Neural crest cell (in vitro differentiated cells): ENCODE measurements at places on chromosomes 2 and 18.
A peak's percentile ranks its signal among the peaks of the same experiment; 100 is the strongest.

DNA sequence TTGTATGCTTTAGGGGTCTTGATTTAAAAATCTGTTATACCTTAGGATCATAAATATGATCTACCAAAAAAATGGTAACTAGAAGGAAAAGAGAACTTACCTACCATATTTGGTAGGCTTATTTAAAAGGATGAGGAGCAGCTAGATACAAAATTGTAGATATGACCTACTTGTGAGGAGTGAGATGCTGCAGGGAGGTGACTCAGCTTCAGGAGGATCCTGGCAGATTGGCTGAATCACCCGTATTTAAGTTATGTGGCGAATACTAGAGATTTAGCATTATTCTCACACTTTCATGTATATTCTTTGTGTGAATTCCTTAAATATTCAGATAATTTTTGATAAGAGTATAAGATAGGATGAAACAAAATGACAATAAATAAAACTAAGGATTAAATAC is 657.3 kb upstream of the LINC00305 start:
- H3K27me3 ChIP-seq = no peaks in the 10 kb centered on the region
- no peak overlapping the region for H3K27ac ChIP-seq
- H3K4me1 ChIP-seq = no peaks in the 10 kb centered on the region
- H3K4me3 ChIP-seq = no peak overlapping the region

DNA sequence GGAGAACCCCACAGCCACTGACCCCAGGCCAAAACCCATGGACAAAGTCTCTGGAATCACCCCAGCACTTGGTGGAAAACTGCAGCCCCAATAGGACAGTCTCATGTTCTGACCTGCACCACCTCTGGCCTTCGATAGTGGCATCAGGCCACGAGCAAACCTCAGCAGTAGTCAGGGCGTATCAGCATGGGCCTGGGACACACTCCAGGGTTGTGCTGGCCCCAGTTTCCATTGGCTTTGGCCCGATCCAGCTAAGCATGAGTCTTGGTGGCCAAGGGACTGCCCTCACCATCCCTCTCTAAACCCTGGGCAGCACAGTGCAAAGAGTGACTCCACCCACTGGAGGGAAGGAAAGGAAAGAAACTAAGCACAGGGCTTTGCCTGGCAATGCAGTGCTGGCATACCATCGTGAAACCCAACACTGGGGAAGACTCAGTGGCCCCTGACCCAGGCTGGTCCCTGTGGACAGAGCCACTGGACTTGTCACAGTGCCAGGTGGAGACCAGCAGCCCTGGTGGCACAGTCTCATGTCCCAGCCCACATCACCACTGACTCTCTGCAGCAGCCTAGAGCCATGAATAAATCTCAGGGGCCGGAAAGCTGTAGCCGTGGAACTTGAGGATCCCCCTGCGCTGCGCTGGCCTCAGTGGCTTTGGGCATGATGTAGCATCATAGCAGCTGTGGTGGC is 46.3 kb downstream of the ZNF519 start:
- H3K4me1 ChIP-seq = peaks cover 10% of the 10 kb centered on the region
- H3K27me3 ChIP-seq = no peaks in the 10 kb centered on the region
- no peak overlapping the region for H3K27ac ChIP-seq
- H3K4me3 ChIP-seq = no peak overlapping the region
- H3K36me3 ChIP-seq = peaks cover 2% of the 10 kb centered on the region
- DNase-seq = no peak

GRCh38 chr2:51031021-51031780 is 731 bp downstream of the NRXN1 start:
- H3K4me3 ChIP-seq = peak overlapping the region; percentile 92
- DNase-seq = no peak

DNA sequence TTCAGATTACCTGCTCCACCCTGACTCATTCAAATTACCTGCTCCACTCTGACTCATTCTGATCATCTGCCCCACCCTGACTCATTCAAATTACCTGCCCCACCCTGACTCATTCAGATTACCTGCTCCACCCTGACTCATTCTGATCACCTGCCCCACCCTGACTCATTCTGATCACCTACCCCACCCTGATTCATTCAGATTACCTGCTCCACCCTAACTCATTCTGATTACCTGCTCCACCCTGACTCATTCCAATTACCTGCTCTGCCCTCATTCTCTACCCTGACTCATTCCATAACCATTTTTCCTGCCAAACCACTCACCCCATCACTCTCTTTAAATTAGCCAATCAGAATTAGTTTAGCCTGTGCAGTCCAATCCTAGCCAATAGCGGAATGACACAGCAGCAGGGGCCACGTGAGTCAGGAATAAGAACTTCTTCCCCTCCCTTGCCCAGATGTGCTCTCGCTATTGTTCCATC is 26.2 kb downstream of the CFAP53 start:
- no peak overlapping the region for H3K4me3 ChIP-seq
- H3K27me3 ChIP-seq = no peaks in the 10 kb centered on the region
- peaks cover 17% of the 10 kb centered on the region for H3K36me3 ChIP-seq
- no peak overlapping the region for H3K27ac ChIP-seq
